Activated CD4-positive, alpha-beta T cell treated with anti-CD3 and anti-CD28 coated beads, Interleukin-2, amount 10 ng/mL, durations not matched to agents 24 days and 14 days (primary cell): ENCODE measurements at places on chromosomes 11 and 22. TPM values are rescaled to one million over a fixed set of nuclear protein-coding genes. Genes with fewer than 3 reads are reported as not detected.

Gene C1QTNF5
- not detected in 2 replicates for total RNA-seq

Gene LZTR1
- total RNA-seq, result 69.9 and 76.4 TPM in 2 replicates

Gene MYRF
- 1.1 and 1.2 TPM in 2 replicates for total RNA-seq

Gene C22orf42
- total RNA-seq, result not detected in 2 replicates

Gene CFAP300
- total RNA-seq, result not detected in 2 replicates

Gene B4GAT1
- 10.8 and 11.1 TPM in 2 replicates for total RNA-seq

Gene SLC7A4
- total RNA-seq, result not detected in 2 replicates

DNA sequence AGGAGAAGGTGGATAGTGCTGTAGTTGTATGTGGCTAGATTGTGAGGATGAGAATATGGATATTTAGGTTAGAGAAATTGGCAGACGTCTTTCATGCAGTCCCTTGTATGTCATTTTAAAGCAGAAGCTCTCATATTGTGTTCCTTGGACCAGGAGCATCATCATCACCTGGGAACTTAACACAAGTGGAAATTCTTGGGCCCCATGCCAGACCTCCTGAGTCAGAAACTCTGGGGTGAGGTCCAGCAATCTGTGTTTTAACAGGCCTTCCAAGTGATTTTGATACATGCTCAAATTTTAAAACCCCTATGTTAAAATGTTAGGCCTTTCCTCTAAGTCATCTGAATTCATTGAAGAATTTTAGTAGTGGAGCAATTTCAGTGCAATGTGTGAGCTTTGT lies 34.8 kb downstream of the JHY start:
- DNase-seq, result no peak

GRCh38 chr22:26894766-26895485 lies 237.5 kb downstream of the MIAT start:
- no peak for DNase-seq

- no peak for DNase-seq
Observed at GRCh38 chr11:120227228-120227852, 12.6 kb upstream of the POU2F3 start.

- no peak for DNase-seq
Observed at GRCh38 chr22:46830841-46831240, 68.4 kb downstream of the TBC1D22A start.

- no peak for DNase-seq
Observed at GRCh38 chr11:116515664-116516184, 257.1 kb downstream of the BUD13 start.

GRCh38 chr22:28883917-28884746 lies 760 bp downstream of the ZNRF3 start:
- peak; percentile 74 for DNase-seq

GRCh38 chr11:69894648-69895047 lies 75.4 kb upstream of the FGF3 start:
- DNase-seq, result no peak

DNA sequence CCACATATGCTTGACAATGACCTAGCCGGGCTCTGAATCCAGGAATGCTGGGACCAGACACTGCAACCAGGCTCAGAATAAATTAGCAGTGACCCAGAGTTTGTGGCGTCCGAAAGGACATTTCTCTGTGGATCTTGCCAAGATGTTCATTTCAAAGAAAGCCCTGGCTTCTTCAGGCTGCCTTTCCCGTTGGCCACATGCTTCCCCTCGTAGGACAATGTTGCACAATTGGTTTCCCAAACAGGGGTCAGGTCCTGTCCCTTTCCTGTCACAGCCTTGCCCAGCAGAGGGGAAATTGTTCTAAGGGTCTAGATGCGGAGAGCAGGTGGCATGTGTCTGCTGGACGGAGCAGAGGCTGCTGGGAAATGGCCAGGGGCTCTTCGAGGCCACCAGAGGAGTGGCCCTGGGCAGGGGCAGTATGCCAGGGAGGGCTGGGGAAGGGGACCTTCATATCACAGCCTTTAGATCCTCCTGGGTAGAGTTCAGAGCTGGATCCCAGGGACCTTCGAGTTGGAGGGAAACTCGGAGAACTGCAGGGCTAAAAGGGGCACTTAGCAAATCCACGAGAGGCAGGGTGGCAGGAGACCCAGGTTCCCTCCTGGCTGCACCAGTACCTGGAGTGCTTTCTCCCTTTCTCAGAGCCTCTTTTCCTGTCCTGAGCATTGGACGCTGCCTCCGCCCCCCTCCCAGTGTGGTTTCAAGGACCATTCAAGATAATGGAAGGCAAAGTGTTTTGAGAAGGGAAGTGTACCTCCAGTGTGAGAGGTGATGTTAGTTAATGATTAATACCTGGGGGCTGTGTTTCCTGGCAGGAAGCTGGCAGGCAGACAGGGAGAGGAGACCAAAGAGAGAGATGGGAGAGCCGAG lies 42.3 kb downstream of the C11orf96 start:
- no peak for DNase-seq

DNA sequence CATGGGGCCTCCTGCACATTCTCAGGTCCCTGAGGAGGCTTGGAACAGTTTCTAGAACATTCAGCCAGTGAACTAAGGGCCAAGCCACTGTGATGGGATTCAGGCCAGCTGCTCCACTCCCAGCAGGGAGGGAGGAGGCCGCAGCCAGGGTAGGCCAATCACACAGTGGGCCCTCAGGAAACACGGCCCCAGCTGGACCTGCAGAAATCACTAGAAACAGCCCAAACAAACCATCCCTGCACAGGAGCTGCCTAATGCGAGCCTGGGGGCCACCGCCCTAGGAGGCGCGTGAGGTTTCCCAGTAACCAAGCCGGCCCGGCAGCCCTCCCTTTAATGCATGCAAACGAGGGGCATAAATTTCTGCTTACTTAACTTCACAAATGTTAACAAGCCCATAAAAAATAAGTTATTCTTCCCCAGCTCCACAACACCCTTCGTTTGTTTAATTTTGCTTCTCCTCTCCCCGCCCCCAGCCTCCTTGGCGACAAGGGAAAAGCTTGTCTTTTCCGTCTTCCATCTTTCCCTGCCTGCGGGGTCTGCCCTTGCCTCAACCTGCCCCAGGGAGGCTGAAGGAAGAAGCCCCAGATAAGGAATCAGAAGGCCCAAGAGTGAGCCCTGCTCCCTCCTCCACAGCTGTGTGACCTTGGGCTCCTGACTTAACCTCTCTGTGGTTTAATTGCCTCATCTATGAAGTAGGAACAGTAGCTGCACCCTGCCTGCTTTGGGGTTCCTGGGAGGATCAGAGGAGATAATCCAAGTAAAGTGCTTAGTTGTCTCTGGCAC lies 25.7 kb downstream of the ELFN2 start:
- DNase-seq, result no peak

- no peak for DNase-seq
Observed at GRCh38 chr11:69971741-69972140, 106.4 kb upstream of the ANO1 start.

DNA sequence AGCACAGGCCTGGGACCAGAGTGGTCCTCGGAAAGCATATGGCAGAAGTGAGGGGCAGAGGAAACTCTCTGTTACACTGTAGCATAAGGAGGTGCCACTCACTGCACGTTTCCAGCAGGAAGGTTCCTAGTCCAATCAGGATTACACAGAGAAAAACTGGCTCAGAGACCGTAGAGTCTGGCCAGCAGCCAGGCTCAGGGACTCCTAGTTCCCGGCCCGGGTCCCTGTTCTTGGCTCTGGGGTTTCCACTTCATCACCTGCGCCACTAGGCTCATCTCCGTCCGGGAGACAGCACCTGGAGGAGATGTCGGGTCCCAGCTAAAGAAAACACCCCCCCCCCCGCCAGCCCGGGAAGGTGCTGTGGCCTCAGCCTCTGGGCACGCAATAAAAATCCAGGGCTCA lies 1.1 kb downstream of the TTLL12 start:
- no peak for DNase-seq

- DNase-seq, result no peak
Observed at GRCh38 chr11:68673306-68673945, 10.9 kb upstream of the GAL start.

- no peak for DNase-seq
Observed at GRCh38 chr11:446891-447290, 3.2 kb upstream of the PTDSS2 start.

GRCh38 chr11:207863-208180 lies 314 bp downstream of the RIC8A start:
- DNase-seq, result no peak

DNA sequence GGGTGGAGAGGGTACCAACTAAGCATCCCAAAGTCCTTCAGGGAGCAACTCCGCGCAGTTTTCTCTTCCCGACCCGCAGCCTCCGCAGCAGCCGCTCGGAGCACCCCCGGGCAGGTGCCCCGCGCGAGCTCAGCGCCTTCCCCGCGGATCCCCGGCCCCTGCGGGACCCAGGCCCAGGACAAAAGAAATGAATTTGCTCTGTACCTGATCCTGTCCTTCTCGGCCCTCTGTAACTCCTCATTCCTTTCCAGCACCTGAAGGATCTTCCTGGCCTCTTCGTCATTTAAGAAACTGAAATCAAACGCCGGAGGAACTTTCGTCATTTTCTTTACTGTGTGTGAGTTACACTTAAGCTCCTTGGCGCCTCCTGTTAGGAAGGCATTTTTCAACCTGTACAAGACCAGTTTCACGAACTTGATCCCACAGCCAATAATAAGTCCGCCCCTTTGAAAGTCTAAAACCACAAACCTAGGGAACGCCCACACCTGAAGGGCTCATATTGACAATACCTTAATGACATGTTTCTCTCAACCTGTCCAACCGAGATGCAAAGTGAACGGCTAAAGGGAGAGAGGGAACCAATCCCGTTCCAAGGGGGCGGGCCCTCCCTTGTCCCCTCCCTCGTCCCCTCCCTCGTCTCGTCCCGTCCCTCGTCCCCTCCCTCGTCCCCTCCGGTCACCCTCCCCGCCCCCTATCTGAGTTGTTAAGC lies at the start of gene EXPH5:
EXPH5 (minus strand) TSS at position 555 of the 709 bp plus-strand sequence; CDS start at position 323, 232 bp downstream.
- DNase-seq, result peak; percentile 95

- no peak for DNase-seq
Observed at GRCh38 chr11:92954003-92954402, 15.4 kb upstream of the MTNR1B start.

- no peak for DNase-seq
Observed at GRCh38 chr11:70491696-70492472, 93.6 kb downstream of the CTTN start.

DNA sequence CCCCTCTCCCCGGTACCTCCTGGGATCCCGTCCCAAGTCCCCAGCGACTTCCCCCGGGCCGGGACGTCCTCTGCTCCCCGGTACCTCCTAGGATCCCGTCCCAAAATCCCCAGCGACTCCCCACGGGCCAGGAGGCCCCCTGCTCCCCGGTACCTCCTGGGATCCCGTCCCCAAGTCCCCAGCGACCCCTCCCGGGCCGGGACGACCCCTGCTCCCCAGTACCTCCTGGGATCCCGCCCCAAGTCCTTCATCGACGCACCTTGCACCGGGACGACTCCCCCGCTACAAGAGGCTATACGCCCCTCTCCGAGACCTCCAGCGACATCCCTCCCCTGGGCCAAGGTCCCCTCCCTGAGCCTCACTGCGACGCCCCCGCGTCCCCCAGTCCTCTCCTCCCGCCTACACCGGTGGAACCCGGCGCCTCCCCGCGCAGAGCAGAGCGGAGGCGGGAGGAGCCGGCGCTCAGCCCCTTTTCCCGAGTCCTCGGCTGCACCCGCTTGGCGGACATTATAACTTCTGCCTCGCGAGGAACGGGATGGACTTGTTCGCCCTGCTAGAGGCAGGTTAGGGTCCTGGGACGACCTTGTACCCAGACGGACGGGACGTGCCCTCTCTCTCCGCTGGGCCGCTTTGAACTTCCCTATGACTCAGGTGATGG lies 912 bp downstream of the KREMEN1 start:
- peak; percentile 67 for DNase-seq

DNA sequence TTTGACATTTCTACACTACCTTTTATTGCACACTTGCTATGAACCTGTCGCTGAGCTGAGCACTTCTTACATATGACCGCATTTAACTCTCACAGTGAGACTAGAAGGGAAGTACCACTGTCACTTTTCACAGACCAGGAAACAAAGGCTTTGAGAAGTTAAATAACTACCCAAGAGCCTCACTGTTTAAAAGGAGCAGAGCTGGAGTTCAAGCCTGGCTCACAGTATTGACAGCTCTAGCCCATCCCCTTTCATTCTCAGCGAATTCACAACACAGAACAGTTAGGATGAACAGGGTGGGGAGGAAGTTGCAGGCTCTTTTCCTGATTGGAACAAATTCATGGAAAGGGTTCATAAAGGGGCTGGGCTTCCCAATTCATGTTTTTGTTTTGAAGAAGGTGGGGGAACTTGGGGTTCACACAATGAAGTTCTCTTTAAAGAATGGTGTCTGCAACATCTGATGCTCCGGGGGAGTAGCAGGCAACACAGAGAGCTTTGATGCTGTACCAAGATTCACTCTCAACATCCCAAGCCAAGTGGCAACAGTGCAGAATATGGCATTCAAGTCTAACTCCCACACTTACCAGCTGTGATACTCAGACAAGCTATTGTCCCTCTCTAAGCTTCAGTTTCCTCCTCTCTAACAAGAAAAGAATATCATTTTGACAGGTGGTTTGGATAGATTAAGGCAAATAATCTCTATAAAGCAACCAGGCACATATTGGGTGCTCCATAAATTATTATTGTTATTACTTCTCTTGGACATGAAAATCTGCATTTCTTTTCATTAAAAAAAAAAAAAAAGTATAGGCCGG lies 17.2 kb downstream of the SCGB1A1 start:
- DNase-seq, result no peak

DNA sequence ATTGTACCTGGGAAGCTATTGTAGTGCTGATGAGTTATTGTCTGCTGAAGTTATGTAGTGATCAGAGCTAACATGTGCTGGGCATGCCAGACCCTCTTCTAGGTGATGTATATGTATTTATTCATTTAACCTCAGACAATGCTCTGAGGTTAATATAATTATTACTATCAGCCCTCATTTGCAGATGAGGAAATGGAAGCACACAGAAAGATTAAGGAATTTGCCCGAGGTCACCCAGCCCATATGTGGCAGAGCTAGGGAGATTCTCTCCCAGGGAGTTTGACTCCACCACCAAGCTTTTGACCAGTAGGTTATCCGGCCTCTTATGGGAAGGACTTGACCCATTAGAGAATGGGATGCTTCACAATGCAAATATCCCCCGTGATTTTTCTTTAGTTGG lies 114.2 kb upstream of the NAV2 start:
- DNase-seq, result no peak

DNA sequence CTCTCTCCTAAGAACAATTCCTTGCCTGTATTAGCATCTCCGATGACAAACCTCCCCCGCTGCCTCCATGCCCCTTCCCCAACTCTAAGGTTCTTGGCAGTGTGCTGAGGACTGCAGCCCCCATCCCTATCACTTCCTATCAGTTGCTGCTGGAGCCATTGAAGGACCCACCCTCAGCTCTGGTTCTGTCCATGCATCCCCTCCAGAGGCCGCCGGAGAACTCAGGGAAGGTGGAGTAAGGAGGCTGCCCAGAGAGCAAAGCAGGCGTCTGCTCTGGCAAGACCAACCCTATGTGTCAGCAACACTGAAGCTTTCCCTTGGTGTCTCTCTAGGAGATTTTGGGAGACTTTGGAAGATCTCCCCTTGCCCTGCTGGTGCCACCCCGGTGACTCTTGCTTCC lies 1139.5 kb downstream of the TBC1D22A start:
- no peak for DNase-seq
